NCI-H1092 (cell line): ENCODE measurements at places on chromosomes 6 and 20.

DNA sequence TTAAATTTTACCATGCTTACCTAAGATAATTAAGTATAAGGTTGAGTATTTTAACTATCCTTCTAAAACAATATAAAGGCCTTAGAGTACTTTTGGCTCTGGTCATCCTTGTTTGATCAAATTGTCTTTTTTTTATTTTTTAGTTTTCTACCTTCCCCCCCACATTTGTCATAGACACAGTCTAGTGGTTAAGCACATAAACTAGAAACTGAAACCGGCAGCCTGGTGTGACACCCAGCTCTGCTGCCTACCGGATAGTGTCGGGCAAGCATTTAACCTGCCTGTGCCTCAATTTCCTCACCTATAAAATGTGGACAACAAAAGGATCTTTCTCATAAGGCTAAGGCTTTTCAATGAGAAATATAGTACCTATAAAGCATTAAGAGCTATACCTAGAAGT, 21.6 kb upstream of the TULP4 start:
- no peak for DNase-seq

DNA sequence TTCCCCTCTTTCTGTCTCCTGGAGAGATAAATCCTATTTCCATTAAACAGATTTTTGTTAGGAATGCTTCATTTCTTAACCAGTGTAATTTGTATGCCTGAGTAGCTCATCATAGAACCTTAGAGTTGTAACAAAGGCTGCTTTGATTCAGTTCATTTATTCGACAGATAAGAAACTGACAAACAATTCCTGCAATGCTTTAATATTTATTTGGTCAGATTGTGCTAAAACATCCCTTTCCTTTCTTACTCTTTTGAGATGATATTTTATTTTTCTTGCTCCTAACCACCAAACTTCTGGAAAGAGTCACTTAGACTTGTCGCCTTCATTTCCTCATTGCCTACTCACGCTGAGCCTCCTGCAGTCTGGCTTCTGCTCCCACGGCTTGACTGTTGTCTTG, 89.0 kb upstream of the SUPT3H start:
- DNase-seq, result no peak

DNA sequence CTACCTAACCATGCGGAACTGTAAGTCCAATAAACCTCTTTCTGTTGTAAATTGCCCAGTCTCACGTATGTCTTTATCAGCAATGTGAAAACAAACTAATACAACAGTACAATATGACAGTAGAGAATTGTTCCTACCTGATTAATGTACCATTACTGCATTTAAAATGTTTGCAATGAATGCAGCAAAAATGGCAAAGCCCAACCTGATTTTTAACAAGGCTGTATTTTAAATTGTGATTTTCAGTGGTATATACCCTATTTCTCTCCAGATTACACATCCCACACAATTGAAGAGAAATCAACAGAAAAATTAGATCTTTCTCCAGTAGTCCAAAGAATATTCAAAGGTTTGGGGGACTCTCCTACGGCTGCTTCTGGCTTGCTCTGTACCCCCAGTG, 3.3 kb upstream of the PCSK2 start:
- no peak for DNase-seq

DNA sequence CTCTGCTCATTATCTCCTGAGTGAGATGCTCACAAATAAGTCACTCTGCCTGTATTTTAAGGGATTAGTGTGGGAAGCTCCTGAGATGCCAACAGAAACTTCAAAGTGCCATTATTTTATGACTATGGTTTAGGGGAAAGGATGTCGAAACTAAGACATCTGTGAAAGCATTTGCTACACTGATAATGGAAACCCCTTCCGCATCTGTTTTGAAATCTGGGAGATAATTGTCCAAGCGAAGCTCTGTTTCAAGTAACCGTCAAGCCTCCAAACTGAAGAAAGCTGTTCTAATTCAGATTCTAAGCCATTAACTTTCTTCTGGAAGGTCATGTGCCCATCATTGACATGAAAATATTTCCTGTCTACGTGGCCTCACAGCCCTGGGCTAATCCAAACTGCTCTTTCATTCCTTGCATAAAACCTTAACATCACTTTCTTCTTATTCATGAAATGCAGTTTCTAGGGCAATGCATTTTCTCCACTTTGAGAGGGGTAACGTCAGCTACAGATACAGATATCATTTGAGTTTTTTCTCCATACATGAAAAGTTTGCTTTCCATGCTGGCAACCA, 932.0 kb downstream of the C6orf118 start:
- DNase-seq, result no peak

- no peak for DNase-seq
Observed at GRCh38 chr6:129923530-129924250, 62.6 kb upstream of the TMEM244 start.

GRCh38 chr6:121055572-121056163, 278.6 kb downstream of the TBC1D32 start:
- DNase-seq, result peak; percentile 7
